ENCODE measurements at places on chromosomes 16 and 17. TPM values are rescaled to one million over a fixed set of nuclear protein-coding genes. Genes with fewer than 3 reads are reported as not detected.

Gene SLC46A1
- total RNA-seq, result 8.9 TPM

Gene VMO1
- total RNA-seq, result 3.5 TPM

Gene MEIOB
- total RNA-seq, result not detected

Gene IGFALS
- not detected for total RNA-seq

Gene OMG
- total RNA-seq, result not detected

DNA sequence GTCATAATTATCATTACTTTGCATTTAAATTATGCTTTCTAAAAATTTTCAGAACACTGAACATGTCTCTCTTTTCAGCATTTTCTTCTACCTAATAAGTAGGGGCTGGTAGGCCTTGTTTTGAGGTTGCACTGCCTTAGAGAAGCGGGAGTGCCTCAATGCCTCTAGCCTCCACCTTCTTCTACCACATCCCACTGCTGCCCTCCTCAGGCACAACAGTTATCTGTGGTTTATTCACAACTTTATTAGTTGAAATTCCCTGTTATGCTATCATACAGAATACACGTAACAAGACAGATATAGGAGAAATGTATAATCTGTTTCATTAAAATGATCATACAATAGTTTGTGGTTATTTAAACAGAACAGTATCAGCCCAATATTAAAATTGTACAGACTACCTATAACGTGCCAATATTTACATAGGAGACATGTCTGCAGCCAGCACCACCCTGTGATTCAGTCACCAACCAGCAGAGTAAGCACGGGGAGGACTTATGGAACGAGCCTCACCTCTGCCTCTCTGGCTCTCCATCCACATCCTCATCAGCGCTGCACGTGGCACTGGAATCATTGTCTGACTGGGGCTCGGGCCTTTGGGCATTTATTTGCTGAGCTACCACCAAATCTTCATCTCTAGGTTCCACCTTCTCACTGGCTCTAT lies 101.2 kb downstream of the TTC19 start:
- no peak for ATAC-seq

DNA sequence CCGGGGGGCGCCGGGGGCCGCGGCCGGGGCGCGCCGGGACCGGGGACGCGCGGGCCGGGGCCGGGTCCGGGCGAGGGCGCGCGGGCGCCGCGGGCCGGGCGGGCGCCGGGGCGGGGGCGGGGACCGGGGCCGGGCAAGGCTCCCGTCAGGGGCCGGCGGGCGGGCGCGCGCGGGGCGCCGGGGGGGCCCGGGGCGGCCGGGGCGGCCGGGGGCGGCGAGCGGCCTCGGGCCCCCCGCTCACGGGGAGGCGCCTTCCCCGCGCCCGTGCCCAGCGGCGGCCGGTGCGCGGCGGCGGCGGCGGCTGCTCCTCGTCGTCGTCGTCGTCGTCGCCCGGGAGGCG lies 563 bp downstream of the ZCCHC14 start:
- no peak for ATAC-seq

DNA sequence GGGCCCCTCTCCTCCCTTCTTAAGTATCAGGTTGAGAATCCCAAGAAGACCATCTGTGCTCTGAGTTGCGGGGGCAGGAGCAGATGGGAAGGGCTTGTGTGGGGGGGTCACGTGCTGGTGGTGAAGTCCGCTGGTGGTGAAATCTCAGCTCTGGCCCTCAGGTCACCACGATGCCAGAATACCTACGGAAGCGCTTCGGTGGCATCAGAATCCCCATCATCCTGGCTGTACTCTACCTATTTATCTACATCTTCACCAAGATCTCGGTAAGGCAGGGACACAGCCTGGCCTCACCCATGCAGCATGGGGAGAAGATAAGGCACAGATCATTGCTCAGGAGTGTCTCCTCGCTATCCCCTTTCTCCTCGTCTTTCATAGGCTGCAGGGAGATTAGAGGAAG lies 29.7 kb downstream of the SLC5A11 start:
- ATAC-seq, result no peak

DNA sequence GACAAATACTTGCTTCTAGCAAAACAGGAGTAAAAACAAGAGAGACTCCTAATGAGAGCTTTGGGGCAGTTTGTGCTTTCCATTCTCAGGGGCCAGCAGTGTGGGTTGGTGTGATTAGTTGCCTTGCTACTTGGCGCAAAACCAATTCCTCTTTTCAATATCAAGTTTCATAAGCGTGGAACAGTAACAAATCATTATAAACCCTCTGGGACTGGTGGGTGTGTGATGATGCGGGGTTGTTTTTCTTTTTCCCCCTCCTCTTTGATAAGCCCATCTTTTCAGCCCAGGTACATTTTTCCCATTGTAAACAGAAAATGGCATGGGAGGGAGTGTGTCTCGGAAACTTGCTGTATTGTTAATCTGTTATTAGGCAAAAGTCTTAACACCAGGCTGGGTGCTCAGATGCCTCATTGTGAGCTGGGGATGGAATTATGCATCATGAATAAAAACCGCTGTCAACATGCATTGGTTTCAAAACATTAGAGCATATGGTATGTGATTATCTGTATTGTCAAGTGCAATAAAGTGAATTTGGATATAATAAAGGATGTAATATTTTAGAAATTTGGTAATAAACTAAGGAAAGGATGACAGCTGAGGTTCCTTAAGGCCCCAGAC lies 166.4 kb downstream of the CCDC182 start:
- ATAC-seq, result no peak

DNA sequence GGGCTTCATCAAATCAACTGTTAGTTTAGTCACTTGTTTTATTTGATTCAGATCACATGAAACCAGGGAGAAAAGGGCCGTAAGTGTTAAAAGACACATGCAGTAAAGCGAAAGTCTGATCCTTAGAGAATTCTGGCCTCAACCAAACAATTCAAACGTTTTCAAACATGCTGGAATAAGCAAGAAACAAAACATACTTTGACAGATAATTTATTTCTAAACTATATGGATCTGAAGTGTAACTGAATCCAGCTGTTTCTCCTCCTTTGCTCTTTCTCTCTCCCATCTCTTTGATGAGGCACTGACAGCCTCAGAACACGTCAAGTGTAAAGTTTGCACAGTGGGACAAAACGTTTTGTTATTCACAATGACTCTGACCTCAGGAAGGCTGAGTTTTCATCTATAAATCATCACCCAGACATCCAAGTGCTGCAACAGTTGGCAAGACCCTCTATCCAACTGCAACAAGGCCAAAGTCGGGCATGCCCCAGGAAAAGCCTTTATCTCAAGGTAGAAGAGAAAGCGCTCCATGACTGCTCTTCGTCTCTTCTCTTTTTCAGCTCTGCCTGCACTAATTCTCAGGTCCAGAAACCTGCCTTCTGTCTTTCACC lies 267.1 kb upstream of the MYOCD start:
- peak; percentile 78 for ATAC-seq

DNA sequence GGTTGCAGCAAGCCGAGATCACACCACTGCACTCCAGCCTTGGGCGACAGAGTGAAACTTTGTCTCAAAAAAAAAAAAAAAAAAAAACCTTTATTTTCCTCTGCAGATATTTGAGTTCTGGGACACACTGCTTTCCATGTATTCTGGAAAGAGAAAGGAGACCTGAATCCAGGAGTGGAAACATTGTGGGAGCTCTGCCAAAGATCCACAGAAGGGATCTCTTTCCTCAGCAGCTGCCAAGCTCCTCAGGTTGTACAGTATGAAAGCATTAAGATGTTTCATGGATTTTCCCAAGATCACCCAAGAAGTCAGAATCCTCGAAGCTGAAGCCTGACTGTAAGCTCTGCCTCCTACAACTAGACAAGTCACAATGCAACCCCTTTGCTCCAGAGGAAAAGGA lies 13.5 kb downstream of the NPRL3 start:
- ATAC-seq, result no peak

DNA sequence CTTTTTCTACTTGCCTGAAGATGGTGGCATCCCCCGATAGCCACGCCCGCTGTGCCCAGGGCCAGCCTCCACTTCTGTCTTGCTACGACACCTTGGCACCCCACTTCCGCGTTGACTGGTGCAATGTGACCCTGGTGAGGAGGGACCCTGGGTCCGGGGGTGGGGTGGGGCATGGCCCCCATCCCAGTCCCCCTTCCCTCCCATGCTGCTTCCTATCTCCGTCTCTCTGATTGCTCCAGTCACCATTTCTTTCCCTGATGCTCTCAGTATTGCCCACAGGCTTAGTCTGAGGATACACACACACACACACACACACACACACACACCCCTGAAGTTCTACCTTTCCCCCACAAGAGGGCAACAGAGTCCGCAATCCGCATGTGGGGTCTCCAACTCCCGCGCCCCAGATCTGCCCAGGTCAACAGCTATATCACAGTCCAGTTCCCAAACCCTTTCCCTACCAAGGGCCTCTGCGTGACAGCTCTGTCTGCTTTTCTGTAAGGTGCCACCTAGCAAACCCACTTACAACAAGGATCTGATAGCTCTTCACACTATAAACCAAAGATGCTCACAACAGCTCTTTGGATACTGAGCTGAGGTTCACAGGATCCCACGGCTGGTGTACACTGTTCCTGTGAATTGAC lies 3.4 kb downstream of the SGCA start:
- peak; percentile 50 for ATAC-seq

GRCh38 chr17:58156839-58157803 lies 8.9 kb downstream of the OR4D1 start:
- ATAC-seq, result peak; percentile 69

DNA sequence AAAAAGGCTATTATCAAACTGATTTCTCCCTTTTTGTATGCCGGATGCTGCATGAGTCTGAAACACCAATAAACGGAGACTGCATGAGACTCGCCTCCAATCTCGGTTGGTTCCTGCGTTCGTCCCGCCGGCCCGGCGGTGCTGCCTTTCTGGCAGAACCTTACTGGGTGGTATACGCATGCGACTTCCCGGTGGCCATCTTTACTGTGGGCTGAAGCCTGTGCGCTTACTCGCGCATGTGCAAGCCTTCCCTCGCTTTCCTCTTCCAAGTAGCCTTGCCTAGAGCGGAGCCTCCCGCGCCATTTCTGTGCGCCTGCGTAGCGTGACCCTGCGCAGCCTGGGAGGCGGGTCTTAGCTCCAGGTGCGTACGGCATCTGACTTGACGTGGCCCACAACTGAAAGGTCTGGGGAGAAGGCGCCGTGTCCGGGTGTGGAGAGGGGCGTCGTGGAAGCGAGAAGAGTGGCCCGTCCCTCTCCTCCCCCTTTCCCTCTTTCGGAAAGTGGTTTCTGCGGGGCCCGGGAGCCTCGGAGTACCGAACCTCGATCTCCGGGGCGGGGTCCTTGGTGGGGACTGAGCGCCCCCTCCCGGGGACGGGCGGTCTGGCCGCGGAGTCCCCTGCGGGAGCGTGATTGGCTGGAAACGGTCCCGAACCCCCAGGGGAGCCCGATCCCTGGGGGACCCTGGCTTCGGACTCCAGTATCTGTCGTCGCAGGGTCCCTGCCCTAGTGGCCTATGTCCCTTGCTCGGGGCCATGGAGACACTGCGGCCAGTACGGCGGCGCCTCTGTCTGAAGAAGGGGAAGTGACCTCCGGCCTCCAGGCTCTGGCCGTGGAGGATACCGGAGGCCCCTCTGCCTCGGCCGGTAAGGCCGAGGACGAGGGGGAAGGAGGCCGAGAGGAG lies at the start of gene PAGR1:
TSS of gene PAGR1 (plus strand) at position 360 of the 901 bp plus-strand sequence. CDS start at position 734, 374 bp downstream.
- ATAC-seq, result peak; percentile 85

- ATAC-seq, result peak; percentile 46
Observed at GRCh38 chr17:74520790-74521480, 10.3 kb downstream of the CD300LB start.

DNA sequence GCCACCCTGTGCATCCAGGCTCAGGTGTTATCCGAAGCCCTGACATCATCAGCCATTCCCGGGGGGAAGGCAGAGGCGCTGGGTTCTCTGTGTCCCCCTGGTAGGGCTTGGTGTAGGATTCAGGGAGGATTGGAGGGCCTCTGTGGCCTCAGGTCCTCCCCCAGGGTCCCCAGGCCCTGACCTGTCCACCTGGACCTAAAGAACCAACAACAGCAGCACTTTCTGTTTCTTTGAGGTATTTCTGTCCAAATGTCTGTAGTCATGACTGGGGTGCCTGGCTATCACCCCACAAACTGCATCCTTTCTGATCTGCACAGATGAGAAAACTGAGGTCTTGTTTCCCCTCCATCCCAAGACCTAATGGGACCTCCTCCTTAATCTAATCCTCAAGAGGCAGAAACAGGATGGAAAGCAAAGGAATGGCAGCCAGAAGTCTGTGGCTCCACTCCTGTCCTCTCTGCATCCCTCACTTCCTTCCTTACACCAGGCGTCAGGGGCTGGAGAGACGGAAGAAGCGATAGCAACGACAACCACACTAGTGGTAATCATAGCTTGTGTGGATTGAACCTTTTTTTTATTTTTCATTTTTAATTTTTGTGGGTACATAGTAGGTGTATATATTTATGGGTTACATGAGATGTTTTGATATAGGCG lies 11.8 kb downstream of the NLRC5 start:
- ATAC-seq, result no peak

GRCh38 chr17:45127207-45127547 lies 5.1 kb downstream of the PLCD3 start:
- ATAC-seq, result no peak

- ATAC-seq, result no peak
Observed at GRCh38 chr17:77616254-77616731, 342.2 kb upstream of the TNRC6C start.

Data from gastroesophageal sphincter (tissue), 4 donors.